Stimulated activated CD4-positive, alpha-beta T cell treated with anti-CD3 and anti-CD28 coated beads, Interleukin-15, amount 100 ng/mL, for 1 hour (primary cell): ENCODE measurements at places on chromosomes 2 and 18.

GRCh38 chr2:111896576-111896975 lies 1.8 kb upstream of the MERTK start:
- no peak for DNase-seq

- DNase-seq: no peak
These were observed 93.7 kb upstream of the HS6ST1 start for GRCh38 chr2:128412181-128412871.

- no peak for DNase-seq
These were observed 144.8 kb downstream of the FAM124B start for GRCh38 chr2:224257156-224257555.

DNA sequence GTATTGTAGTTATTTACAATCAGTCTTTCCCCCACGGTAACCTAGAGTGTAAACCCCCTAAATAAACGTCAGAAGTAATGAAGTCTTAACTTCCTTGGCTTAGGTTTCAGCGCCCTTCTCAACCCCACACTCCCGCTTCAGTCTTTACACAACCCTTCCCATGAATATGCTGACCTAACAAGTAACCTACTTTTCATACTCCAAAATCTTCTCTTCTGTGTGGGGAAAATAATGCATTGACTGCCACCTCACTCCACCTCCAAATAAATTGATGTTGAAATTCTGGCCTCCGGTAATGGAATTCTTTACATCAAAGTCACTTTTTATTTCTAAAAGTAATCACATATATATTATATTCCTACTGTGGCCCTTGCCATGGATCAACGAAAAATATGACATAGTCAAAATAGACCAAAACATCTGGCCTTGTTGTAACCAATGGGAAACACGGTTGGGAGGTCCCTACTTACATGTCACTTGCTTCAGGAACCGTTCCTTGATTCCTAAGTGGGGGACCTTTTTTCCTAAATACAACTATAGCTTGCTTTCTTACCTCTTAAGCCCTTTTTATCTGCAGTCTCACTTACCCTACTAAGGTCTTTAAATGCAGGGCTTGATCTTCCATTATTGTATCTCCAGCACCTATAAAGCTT lies 961 bp downstream of the GEN1 start:
- no peak for DNase-seq

- no peak for DNase-seq
These were observed 9.3 kb downstream of the MITD1 start for GRCh38 chr2:99171377-99172140.

- no peak for DNase-seq
These were observed 61.2 kb downstream of the FAM171B start for GRCh38 chr2:186755066-186755465.

DNA sequence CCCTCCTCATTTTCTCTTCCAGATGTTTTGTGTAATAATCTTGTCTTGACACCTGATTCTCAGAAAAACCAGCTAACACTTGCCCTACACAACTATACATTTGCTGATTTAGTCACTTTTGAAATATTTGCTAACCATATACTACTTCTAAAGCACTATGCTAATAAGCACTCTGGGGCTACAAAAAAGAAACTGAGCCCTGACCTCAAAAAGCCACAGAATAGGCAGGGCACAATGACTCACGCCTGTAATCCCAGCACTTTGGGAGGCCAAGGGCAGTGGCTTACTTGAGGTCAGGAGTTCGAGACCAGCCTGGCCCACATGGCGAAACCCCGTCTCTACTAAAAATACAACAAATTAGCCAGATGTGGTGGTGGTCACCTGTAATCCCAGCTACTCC lies 266.0 kb downstream of the RAD51AP2 start:
- no peak for DNase-seq

- DNase-seq: no peak
These were observed 784.1 kb upstream of the FANCL start for GRCh38 chr2:59025157-59025757.

- no peak for DNase-seq
These were observed 14.4 kb downstream of the CCNT2 start for GRCh38 chr2:134932864-134933526.

- DNase-seq: no peak
These were observed 49.2 kb downstream of the FBXO48 start for GRCh38 chr2:68417926-68418325.

- no peak for DNase-seq
These were observed 139.6 kb upstream of the ARHGAP28 start for GRCh38 chr18:6589923-6590322.

GRCh38 chr18:55968550-55968949 lies 380.6 kb upstream of the TCF4 start:
- no peak for DNase-seq
